Activated CD8-positive, alpha-beta T cell treated with anti-CD3 and anti-CD28 coated beads for 36 hours (primary cell): ENCODE measurements at places on chromosomes 5 and 9. TPM values are rescaled to one million over a fixed set of nuclear protein-coding genes. Genes with fewer than 3 reads are reported as not detected.

Gene PGM5
- total RNA-seq: not detected

Gene C9orf50
- not detected for total RNA-seq

Gene IDNK
- total RNA-seq: 3.6 TPM

Gene PPP3R2
- not detected for total RNA-seq

Gene SERF1A
- total RNA-seq: 6.8 TPM

Gene SLC34A3
- total RNA-seq: not detected

Gene SLC28A3
- 0.31 TPM for total RNA-seq

- H3K27ac ChIP-seq: peak overlapping the region; percentile 53
- H3K36me3 ChIP-seq: no peaks in the 10 kb centered on the region
- H3K4me1 ChIP-seq: peaks cover 27% of the 10 kb centered on the region
These were observed 220.8 kb upstream of the RFX3 start for GRCh38 chr9:3746296-3747275.

GRCh38 chr9:133557581-133557980 lies 23.1 kb downstream of the ADAMTSL2 start:
- H3K27ac ChIP-seq: no peak overlapping the region
- no peaks in the 10 kb centered on the region for H3K36me3 ChIP-seq
- no peak overlapping the region for H3K4me3 ChIP-seq
- no peak for DNase-seq
- H3K4me1 ChIP-seq: peaks cover 14% of the 10 kb centered on the region

DNA sequence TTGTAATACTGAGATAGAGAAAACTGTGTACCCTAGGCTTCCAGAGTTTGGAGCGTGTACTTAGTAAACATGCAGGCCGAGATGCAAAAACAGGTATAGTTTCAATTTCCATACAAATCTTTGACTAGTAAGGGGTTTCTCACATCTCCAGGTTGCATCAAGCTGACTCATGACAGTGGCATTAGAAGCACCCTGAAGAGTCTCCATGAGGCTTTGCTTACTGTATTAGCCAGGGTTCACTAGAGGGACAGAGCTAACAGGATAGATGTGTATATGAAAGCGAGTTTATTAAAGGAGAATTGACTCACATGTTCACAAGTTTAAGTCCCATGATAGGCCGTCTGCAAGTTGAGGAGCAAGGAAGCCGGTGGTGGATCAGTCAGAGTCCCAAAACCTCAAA lies 275.3 kb upstream of the CDH6 start:
- no peak overlapping the region for H3K4me3 ChIP-seq
- no peak for DNase-seq
- H3K27ac ChIP-seq: no peak overlapping the region
- H3K27me3 ChIP-seq: no peaks in the 10 kb centered on the region

DNA sequence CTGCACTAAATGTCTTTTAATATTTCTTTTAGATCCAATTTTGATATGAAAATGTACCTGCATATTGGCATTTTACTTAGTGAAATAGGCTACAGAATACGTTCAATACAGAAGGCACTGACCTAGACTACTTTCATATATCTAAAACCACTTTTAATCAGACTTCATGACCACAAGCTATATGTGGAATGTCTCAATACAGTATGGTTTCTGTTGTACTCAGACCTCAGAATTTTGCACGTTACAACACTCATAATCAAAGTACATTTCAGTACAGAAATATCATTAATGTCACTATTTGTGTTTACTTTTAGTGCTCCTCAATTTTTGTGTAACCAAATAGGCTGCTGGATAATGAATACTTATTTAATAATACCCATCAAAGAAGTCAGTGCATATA lies 74.8 kb downstream of the MEF2C start:
- no peak for DNase-seq
- H3K36me3 ChIP-seq: no peaks in the 10 kb centered on the region
- no peak overlapping the region for H3K4me3 ChIP-seq
- no peak overlapping the region for H3K27ac ChIP-seq
- peaks cover 2% of the 10 kb centered on the region for H3K4me1 ChIP-seq
- H3K27me3 ChIP-seq: peaks cover 10% of the 10 kb centered on the region

DNA sequence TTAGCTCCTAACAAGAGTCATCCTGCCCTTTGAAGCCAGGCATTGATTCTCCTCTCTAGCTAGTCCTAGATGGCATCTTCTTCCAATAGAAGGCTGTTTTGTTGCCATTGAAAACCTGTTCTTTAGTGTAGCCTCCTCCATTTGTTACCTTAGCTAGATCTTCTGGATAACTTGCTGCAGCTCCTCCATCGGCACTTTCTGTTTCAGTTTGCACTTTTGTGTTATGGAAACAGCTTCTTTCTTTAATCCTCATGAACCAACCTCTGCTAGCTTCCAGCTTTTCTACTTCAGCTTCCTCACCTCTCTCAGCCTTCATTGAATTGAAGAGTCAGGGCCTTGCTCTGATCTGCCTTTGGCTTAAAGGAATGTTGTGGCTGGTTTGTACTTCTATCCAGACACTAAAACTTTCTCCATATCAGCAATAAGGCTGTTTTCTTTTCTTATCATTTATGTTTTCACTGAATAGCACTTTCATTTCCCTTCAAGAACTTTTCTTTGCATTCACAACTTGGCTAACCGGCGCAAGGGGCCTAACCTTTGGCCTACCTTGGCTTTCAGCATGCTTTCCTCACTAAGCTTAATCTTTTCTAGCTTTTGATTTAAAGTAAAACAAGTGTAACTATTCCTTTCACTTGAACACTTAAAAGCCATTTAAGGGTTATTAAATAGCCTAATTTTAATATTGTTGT lies 166.5 kb upstream of the SLC12A2 start:
- no peak overlapping the region for H3K27ac ChIP-seq
- H3K36me3 ChIP-seq: no peaks in the 10 kb centered on the region
- no peak overlapping the region for H3K4me3 ChIP-seq
- DNase-seq: no peak
- H3K27me3 ChIP-seq: no peaks in the 10 kb centered on the region
- H3K4me1 ChIP-seq: peaks cover 8% of the 10 kb centered on the region

DNA sequence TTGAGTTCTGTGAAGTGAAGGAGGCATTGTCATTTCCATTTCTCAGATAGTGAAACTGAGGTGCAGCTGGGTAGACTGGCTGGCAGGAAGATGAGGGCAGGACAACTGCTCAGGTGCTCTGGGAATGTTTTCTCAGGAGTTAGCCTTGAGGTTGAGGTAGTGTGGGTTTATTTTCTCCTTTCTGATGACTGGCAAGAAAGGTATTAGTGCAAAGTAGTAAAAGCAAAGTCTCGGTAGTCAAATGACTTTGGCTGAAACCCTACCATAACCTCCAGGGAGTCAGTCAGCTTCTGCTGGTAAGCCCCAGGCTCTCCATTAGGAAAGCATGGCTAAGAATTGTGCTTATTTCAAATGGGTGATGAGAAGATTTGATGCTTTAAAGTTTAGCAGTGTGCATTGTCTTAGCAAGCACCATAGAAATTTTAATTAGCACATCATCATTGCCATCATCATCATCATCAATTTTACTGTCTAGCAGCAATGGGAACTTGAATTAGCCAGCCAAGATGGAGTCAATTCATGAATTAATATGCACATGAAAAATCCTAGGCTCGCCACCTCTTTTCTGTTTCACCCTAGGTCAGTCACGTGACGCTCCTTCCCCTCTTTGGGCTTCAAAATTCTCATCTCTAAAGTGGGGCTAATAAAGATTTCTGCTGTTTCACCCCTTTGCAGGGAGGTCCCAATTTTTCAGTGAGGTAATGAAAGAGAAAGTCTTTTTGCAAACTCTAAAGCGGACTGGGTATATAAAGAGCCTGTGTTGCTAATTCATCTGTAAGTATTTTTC lies 10.7 kb upstream of the PAPPA start:
- peaks cover 4% of the 10 kb centered on the region for H3K27me3 ChIP-seq
- H3K4me1 ChIP-seq: no peaks in the 10 kb centered on the region
- DNase-seq: no peak
- no peak overlapping the region for H3K4me3 ChIP-seq
- H3K27ac ChIP-seq: no peak overlapping the region

DNA sequence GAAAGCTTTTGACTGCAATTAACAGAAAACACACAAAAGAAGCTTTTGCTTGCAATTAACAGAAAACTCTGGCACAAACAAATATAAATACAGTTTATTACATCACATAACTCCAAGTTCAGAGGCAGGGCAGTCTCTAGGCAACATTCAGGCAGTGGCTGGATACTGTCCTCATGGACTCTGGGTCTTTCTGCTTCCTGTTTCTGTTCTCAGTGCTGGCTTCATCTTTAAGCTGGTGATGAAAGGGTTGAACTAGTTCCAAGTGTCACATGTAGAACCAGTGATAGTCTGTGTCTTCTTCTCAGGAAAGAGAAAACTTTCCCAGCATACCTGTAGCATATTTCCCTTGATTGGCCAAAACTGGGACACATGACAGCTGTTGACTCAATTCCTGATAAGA lies 222.6 kb upstream of the GLRA1 start:
- no peak for DNase-seq
- no peak overlapping the region for H3K4me3 ChIP-seq
- no peaks in the 10 kb centered on the region for H3K36me3 ChIP-seq
- no peaks in the 10 kb centered on the region for H3K27me3 ChIP-seq

DNA sequence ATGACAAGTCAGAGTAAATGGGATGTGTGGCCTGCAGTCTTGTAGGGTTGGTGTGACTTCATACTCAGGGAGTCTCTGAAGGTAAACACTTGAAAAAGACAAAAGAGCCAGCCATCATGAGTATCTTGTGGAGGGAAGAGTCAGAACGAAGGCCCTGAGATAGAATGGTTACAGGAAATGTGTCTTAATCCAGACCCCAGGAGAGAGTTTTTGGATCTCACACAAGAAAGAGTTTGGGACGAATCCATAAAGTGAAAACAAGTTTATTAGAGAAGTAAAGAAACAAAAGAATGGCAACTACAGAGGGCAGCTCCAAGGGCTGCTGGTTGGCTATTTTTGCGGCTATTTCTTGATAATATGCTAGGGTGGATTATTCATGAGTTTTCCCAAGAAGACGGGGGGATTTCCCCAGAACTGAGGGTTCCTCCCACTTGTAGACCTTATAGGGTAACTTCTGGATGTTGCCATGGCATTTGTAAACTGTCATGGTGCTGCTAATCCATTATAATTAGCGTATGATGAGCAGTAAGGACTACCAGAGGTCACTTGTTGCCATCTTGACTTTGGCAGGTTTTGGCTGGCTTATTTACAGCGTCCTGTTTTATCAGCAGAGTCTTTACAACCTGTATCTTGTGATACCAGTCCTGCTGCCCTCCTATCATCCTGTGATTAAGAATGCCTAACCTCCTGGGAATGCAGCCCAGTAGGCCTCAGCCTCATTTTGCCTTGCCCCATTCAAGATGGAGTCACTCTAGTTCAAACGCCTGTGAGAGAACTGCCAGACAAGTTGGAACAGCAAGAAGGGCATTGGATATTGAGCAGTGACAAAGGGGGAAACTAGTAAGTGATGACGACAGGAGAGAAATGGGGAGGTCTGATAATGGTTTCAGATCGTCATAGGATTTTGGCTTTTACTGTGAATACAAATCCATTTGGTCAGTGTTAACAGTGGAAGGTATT lies 34.0 kb downstream of the MTRR start:
- H3K36me3 ChIP-seq: peaks cover 80% of the 10 kb centered on the region
- no peak overlapping the region for H3K4me3 ChIP-seq
- no peak for DNase-seq
- peaks cover 23% of the 10 kb centered on the region for H3K4me1 ChIP-seq
- peak overlapping the region; percentile 31 for H3K27ac ChIP-seq
- H3K27me3 ChIP-seq: no peaks in the 10 kb centered on the region

DNA sequence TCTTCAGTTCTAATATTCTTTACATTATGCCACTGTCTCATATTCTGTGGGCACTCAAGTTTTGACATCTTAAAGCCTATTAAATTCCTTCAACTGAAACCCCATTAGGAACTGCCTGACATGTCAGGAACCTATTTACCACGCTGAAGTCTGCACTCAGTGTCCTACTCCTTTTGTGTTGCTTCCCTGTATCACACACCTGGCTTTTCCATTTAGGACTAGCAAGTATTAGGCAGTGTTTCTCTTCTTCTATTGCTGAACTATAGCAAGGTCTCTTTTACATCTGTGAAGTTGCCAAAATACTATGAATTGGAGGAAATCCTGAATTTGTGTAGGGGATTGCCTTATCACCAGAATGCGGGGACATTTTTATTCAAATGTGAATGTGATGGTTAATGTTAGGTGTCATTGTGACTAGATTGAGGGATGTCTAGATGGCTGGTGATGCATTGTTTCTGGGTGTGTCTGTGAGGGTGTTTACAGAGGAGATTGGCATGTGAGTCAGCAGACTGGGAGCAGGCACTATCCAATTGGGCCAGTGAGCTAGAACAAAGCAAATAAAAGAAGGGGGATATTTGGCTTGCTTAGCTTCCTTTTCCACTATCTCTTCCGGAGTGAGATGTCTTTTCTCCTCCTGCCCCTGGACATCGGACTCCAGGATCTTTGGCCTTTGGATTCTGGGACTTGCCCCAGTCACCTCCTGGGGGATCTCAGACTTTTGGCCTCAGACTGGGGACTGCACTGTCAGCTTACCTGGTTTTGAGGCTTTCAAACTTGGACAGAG lies 21.2 kb upstream of the VCAN start:
- no peaks in the 10 kb centered on the region for H3K27me3 ChIP-seq
- DNase-seq: no peak
- no peaks in the 10 kb centered on the region for H3K36me3 ChIP-seq
- no peak overlapping the region for H3K27ac ChIP-seq
- H3K4me1 ChIP-seq: no peaks in the 10 kb centered on the region

GRCh38 chr5:94983861-94984535 lies 300.9 kb downstream of the MCTP1 start:
- peaks cover 2% of the 10 kb centered on the region for H3K4me1 ChIP-seq
- DNase-seq: no peak
- no peaks in the 10 kb centered on the region for H3K36me3 ChIP-seq
- no peaks in the 10 kb centered on the region for H3K27me3 ChIP-seq
- H3K27ac ChIP-seq: no peak overlapping the region

GRCh38 chr9:77016121-77016525 lies 3.3 kb upstream of the FOXB2 start:
- H3K27ac ChIP-seq: no peak overlapping the region
- H3K4me1 ChIP-seq: peaks cover 14% of the 10 kb centered on the region
- peaks cover 80% of the 10 kb centered on the region for H3K27me3 ChIP-seq
- no peak for DNase-seq

GRCh38 chr5:134077926-134078580 lies 36.4 kb upstream of the TCF7 start:
- peak overlapping the region; percentile 93 for H3K27ac ChIP-seq
- no peaks in the 10 kb centered on the region for H3K36me3 ChIP-seq
- peaks cover 58% of the 10 kb centered on the region for H3K4me1 ChIP-seq
- no peak overlapping the region for H3K4me3 ChIP-seq
- DNase-seq: peak; percentile 61
